ENCODE measurements at places on chromosomes 1 and 21.

GRCh38 chr1:237921306-237921705 is 30.6 kb upstream of the ZP4 start:
- DNase-seq, result no peak

DNA sequence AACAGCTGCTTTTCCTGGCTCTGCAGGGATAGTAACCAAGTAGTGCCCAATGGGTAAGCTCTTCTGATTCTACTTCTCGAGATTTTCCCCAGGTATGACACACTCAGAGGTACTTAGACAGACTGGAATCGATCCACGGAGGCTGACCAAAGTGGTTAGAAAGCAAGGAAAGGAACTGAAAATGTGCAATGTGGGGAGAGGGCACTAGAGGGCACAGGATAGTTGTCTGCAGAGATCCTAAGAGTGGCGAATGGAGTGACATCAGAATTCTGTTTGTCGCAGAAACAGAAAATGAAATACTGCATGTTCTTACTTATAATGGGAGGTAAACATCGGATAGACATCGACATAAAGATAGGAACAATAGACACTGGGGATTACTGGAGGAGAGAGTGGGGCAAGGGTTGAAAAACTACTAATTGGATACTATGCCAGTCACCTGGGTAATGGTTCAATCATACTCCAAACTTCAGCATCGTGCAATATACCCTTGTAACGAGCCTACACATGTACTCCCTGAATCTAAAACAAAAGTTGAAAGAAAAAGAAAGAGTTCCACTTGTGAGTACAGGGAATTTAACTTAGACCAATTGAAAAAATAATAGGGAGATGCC is 23.3 kb downstream of the CYP2J2 start:
- DNase-seq, result no peak

DNA sequence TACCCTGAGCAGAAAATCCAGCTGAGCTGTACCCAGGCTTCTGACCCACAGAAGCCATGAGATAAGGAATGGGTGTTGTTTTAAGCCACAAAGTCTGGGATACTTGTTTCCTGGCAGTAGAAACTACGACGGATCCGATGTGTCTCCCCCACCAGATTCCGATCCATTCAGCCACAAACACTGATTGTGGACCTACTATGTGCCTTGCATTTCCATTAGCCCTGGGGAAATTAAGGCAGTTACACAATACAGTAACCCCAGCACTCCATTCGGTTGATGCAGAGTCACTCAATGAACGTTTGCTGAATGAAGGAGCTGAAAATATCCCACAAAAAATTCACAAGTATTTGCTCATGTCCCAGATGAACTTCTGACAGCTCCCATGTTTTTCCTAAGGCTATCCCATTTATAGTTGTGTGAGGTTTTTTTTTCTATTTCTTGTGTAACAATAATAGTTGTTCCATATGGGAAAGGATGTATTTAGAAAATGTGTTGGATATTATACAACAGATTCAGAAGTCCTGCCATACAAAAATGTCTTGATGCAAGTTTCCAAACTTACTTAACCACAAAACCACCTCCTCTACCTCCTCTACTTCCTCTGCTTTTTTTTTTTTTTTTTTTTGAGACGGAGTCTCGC is 29.6 kb upstream of the KAZN start:
- DNase-seq, result no peak

- no peak for DNase-seq
Observed at GRCh38 chr1:41995441-41996130, 76.9 kb upstream of the HIVEP3 start.

DNA sequence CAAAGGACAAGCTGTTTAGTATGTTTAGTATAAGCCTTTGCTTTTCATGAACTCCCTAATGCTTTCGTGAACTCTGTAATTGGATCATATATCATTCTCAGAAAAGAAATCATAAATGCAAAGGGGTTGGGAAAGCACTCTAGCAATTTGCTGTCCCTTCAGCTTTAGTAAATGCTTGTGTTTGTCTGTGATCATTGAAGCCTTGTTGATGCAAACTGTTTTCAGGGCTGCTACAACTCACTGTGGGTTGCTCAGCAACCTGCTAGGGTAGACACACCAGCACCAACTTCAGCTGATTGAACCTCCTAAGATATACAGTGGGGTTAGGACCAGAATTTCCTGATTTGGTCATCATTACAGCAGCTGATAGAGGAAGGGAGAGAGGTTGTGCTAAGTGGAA is 95.0 kb downstream of the SGIP1 start:
- DNase-seq, result no peak

- DNase-seq, result no peak
Observed at GRCh38 chr1:155978973-155979429, 654 bp upstream of the ARHGEF2 start.

GRCh38 chr1:81097860-81098259 is 702.9 kb upstream of the ADGRL2 start:
- DNase-seq, result no peak

GRCh38 chr1:157239936-157240335 is 101.7 kb upstream of the ETV3 start:
- DNase-seq, result no peak

- DNase-seq, result no peak
Observed at GRCh38 chr1:154716011-154716410, 108.0 kb upstream of the ADAR start.

GRCh38 chr1:151509350-151510019 is 1.7 kb upstream of the CGN start:
- DNase-seq, result no peak

- peak; percentile 30 for DNase-seq
Observed at GRCh38 chr1:159598196-159598595, 10.6 kb downstream of the APCS start.

DNA sequence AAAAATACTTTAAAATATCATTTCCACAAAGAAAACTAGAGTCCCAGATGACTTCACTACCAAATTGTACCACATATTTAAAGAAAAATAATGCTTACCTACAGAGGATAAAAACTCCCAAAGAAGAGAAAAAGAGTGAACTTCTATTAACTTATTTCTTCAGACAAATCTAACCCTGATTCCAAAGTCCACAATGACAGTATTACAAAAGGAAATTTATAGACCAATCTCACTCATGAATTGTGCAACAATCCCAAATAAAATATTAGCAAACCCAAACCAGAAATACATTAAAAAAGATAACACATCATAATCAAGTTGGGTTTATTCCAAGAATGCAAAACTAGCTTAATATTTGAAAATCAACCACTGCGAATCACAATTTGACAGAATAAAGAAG is 161.4 kb upstream of the GALNT2 start:
- no peak for DNase-seq

GRCh38 chr1:206892351-206892984 is 4.8 kb upstream of the IL24 start:
- no peak for DNase-seq

GRCh38 chr21:46181436-46181835 is 2.8 kb downstream of the SPATC1L start:
- peak; percentile 16 for DNase-seq

DNA sequence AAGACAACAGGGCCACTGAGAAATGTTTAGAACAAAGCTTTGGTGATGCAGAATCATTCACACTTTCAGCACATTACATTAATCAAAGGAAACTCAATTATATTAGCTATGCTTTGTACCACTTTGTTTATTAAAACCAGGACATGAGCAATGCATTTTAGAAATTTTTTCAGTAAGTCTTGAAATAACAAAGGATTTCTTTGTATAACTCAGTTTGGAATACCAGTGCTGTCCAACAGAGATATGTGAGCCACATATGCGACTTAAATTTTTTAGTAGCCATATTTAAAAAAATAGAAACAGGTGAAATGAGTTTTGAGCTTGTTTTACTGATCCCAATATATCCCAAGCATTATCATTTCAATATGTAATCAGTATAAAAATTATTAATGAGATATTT is 18.8 kb upstream of the F3 start:
- no peak for DNase-seq

- DNase-seq, result no peak
Observed at GRCh38 chr1:201172999-201173610, 17.5 kb upstream of the IGFN1 start.

GRCh38 chr1:32870615-32871363 is at the start of gene FNDC5:
TSS of gene FNDC5 (minus strand) at chr1:32870912.
- DNase-seq, result no peak

DNA sequence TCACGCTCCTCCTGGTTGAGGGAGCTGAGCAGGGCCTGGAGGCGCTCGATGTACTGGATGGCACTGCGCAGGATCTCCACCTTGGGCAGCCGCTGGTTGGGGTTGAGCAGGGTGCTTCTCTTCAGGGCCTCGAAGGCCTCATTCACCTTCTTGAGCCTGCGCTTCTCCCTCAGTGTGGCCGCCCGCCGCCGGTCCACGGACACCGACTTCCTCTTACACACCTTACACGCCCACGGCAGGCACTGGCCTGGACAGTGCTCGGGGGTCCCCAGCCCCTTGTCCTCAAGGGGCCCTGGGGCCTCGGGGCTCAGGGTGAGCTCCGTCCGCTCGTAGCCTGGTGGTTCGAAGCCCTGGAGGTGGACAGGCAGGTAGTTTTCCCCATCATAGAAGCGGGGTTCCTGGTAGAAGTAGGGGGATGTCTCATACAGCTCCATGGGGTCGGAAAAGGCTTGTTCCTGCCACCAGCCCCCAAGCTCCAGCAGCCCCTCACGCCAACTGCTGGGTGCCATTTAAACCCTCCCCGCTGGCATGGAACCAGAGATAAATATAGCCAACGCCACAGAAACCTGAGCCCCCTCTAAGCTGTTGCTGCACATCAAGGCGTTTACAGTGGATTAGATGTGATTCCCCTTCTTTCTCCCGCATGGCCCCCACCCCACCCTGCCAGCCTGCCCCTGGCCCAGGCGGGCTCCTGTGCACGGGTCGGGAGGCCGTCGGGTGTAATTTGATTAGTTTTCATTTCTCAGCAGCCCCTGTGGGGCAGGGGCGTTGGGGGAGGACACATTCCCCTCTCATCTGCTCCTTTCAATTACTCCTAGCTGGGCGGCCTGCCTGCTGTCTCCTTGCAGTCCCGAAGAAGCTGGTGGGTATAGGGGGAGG is at the start of gene MYOG:
Gene MYOG (minus strand): TSS at position 485 of the 879 bp plus-strand sequence. CDS start 51 bp downstream, at position 434.
- peak; percentile 4 for DNase-seq

DNA sequence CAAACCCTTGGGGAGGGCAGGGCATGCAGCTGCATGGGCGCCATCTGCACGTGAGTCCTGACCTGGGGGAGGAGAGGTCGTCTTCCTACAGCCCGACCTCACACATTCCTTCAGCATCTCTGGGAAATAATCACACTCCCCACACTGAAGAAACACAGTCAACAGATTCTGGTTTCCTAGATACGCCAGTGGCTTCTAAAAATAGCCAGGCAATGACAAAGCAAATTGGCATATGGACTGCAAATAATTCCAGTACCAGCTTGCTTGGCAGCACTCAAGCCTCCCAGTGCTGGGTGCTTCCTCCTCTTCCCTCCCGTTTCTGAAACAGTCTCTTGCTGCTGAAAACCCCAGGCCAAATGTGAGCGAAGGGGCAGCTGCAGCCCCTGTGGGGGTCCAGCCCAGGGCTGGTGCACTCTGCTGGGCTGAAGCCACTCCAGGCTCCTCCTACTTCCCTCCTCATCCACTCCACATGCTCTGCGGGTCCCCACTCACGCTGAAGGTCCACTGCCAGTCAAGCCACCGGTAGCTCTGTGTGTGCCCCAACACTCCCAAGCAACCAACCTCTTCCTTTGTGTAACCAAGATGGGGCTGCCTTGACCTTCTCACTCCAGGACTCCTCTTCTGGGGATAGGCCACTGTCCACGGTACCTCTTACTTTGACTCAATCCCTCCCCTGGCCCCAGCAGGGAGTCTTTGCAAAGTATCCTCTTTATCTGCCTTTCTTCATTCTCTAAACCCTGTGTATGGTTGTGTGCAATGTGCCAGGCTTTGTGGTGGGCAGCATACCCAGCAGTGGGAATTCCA is 69.0 kb downstream of the KCND3 start:
- DNase-seq, result no peak

DNA sequence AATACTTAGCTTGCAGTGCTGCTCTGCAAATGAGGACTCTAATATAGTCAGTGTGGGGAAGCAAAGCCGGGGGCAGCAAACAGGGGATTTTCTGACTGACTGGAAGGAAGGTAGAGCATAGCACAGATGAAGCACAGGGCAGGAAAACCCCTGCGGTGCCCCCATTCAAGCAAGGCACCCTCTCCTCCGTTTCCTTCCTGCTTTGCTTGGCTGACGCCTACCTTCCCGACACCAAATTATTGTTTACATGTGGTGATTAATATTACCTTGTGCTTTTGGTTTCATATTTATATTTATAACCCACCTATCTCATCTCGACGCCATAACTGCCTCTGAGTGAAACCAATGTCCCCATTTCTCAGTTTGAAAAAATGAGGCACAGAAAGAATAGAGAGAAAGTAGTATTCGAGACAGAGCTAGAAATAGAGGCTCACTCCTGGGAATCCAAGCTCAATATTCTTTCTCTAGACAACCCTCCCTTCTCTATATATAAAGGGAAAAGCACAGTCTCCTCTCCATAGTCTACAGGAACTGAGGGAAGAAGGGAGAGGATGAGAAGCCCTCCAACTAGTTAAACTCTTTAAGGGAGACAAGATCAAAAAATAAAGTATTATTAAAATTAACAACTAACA is 41.3 kb downstream of the PIK3C2B start:
- DNase-seq, result no peak

All from breast epithelium (tissue), 4 donors.